DMS79 treated with DMSO at 0.1 percent for 48 hours (cell line): ENCODE measurements at places on chromosomes 3 and 15.

DNA sequence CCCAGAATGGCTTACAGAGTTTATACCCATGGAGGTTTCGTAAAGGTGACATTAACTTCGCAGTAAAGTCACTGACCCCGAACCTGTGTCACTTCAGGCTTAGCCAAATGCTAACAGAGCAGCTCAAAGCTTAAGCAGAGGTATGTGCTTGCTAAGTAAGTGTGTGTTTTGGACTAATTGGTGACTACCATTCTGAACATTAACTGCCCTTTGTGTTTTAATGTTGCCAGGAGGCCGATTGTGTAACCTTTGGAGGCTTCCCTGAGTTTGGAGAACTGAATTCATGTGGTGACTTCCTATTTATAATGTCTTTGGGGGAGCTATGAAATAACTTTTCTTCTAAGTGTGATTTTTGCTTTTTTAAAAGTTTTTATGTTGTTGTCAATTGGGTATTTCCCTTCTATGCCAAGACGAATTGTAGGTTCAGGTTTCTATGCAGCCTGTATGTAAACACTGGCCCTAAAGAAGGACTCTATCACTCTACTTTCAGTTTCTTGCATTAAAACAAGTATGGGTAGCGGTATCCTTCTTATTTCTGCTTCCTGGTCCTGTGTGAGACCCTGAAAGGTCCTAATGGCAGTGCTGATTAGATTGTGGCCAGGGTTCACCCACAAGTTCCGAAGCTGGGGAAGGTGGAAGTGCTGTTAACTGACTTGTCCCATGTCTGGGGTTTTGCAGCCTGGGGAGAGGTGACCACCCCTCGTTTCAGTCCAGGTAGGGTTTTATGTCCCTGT is 86.3 kb downstream of the IGF1R start:
- no peak for DNase-seq

GRCh38 chr3:104556372-104557078 is 810.2 kb upstream of the ALCAM start:
- DNase-seq = no peak

DNA sequence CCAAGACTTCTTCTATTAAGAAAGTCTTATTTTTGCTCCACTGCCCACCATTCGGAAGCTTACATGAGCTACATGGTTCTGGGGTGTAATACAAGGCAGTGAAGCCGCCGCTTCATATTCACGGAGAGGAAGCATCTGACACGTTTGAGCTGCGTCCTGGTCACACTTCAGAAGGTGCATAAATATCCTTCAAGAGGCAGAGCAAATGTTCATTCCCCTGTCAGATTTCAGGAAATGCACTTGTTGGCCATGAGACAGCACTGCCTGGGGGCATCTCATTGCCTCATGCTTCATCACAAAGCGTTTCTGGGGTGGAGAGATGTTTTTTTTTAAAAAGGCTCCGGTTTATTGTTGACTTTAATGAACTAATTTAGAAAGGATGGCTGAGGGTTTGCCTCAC is 119.9 kb downstream of the CADPS start:
- peak; percentile 69 for DNase-seq

DNA sequence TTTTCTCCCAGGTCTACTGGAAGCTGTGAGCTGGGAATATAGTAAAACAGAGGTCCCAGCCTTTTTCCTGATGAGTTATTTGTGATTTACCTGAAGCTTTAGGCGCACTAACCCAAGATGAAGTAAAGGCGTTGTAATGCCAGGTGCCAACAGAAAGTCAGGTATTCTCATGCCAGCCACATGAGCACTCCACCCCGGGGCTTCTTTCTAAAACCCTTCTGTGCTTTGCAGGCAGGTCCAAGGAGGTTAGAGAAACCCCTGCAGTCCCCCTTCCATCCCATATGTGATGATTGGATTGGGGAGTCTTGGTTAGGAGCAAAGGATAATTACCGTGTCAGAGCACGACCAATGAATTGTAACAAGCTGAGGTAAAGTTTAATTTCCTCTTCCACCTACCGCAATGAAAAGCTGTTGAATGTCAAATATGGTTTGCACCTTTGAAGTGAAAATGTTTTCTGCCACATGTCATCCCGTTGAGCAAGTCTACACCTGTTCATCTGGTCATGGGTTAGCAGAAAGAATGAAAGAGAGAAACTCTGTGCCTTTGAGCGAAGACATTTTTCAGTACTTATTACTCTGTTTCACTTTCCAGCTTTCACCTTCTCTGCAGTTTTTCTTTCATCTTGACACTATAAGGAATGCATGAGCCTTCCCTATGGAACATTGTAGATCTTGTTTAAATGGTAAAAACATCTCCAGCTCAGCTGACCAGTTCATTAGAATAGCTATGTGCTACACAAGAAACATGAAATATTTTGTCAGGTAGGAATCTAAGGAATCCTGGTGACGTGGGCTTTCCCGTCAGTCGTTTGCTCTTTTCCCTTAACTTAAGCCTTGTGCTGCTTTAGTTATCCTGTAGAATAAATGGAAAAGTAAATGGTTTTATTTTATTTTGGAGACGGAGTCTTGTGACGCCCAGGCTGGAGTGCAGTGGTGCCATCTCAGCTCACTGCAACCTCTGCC is 204.6 kb upstream of the IL12A start:
- DNase-seq = peak; percentile 33

DNA sequence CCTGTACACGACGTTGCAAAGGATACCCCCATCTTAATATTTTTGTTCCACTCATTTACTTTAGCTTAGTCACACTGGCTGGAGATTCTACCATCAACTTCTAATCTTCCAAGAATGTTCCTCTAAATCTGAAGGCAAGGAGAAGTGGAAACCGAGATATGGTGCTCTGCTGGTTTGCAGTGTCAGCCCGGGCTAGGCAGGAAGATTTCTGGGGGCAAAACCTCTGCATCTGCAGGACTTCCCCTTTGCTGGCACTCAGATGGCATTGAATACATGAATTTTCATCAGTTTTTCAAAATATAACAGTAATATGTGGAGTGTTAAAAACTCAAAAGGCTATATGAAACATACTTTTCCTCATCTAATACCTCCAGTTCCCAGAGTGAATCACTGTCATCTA is 240.4 kb downstream of the RPLP1 start:
- DNase-seq = no peak

GRCh38 chr15:79922512-79923078 is 25.8 kb upstream of the MTHFS start:
- no peak for DNase-seq

DNA sequence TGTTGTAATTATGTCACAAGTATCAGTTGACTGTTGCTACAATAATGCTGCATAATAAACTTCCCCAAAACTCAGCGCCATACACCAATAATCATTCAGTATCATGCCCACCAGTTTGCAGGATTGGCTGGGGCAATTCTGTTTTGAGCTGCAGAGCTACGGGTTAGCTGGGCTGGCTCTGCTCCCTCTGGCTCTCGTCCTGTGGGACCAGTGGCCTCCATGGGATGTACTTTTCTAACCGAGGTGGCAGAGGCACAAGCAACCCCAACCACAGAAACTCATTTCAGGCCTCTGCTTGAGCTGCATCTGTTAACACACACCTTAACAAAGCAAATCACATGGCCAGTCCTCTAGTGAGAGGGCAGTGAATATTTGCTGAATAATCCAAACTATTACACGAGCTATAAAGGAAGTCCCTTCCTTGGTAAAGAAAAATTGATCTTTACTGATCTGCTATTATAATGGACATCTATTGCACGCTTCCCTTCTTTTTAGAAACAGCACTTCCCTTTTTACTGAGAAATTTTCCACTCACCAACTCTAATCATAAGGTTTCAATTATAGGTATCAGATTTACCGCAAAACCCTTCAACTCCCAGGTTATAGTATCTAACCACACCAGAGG is 10.9 kb upstream of the BCL2A1 start:
- DNase-seq = no peak

DNA sequence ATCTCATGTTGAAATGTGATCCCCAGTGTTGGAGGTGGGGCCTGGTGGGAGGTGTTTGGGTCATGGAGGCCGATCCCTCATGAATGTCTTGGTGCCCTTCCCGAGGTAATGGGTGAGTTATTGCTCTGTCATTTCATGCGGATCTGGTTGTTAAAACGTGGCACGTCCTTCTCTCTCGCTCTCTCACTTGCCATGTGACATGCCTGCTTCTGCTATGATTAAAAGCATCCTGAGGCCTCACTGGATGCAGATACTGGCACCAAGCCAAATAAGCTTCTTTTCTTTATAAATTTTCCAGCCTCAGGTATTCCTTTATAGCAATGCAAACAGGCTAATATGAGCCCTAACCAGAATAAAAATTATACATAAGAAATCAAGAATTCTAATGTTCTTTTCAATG is 31.7 kb upstream of the HACD2 start:
- DNase-seq = no peak

- DNase-seq = no peak
These were observed 11.4 kb downstream of the CPEB1 start for GRCh38 chr15:82635798-82636197.

GRCh38 chr3:138940446-138940845 is 6.5 kb downstream of the FOXL2 start:
- no peak for DNase-seq

- no peak for DNase-seq
These were observed 1.8 kb downstream of the SMAD3 start for GRCh38 chr15:67066959-67067853.

DNA sequence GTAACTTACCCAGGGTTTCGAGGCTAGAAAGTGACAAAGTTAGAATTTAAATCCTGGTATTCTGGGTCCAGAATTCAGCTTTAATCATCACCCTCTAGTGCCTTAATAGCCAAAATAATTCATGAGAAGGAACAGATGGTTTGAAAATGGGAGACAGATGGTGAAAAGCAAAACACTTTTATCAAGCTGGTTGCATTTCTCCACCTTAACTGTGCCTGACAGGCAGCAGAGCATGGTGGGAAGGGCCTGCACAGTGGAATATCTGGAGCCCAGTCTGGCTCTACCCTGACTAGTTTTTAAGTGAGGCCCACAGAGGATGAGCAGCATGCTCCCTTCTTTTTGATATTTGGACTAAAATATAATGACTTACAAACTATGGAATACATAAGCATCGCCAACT is 35.6 kb upstream of the RASGRP1 start:
- no peak for DNase-seq

DNA sequence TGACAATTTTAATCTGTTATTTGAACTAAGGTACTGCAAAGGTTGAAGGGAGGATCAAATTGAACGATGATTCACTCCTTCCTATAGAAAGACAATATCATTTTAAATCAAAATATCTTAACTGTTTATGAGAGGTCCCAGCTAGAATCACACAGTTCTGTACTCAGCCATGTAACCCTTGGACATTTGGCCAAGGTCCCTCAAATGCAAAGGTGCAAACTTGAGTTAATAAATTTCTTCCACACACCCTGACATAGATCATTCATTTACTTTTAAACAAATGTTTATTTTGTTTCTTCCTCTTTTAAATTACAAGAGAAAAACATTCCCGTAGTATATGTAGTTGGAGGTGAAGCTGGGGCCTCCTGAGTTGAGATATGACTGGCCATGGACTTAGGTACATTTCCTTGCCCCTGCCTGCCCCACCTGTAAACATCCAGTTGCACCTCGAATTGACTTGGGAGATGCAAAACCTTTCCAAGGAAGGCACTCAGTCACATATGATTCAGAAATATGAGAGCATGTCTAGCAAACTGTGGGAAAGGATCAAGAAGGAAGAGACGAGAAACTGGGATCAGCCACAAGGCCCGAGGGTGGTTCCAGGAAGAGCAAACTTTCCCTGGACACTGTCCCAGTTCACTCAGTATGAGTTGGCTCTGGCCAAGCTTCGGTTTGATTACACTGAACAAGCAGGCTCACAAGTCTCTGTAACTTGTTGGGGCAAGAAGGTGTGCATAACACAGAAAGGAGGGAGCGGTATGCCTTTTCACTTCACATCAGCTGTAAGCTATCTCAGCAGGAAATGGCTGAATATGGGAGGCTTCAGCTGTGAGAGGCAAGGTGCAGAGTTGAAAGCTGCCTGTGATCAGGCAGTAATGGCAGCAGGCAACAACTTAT is 6.7 kb downstream of the TNFSF10 start:
- no peak for DNase-seq

- no peak for DNase-seq
These were observed 18.0 kb upstream of the KCNAB1 start for GRCh38 chr3:156102267-156102931.

DNA sequence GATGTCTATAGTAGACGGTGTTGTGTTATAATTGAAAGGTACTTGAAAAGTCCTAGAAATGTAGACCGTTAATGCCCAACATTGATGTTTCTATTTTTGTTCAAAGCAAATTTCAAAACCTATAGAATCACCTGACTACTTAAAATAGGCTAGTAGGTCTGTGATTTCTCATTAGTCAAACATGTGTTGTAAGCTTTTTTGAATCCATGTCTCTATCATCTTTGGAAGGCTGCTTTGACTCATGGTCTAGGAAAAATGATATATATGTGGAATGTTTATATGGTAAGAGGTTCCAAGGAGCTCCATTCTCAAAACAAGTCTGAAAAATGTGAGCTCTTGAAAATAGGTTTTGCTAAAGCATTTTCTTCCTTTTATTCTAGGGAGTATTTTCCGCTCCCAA is 375.3 kb downstream of the LPP start:
- DNase-seq = no peak

DNA sequence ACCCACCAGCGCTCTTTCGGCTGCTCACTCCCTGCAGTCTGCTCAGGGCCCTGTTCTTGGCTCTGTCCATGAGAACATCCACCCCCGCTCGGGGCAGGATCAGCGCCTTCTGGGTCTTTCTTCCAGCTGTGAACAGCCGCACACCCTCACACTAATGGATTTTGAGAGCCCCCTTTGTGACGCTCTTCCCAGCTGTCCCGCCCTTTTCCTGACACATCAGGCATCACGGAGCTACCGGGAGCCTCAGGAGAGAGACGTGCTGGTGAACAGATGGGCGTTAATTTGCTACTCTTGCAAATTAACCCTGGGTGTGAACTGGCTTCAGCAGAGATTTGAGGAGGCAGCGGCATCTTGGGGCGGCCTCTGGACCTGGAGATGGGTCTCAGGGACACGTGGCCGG is 113.0 kb downstream of the TMEM266 start:
- DNase-seq = no peak

- no peak for DNase-seq
These were observed 675 bp downstream of the RBM15B start for GRCh38 chr3:51391566-51392354.

- no peak for DNase-seq
These were observed 15.1 kb downstream of the SH2D7 start for GRCh38 chr15:78107471-78107870.

GRCh38 chr3:65166531-65166930 is 478.7 kb upstream of the ADAMTS9 start:
- DNase-seq = no peak

GRCh38 chr15:60411774-60412425 is 14.1 kb upstream of the ANXA2 start:
- DNase-seq = no peak

- no peak for DNase-seq
These were observed 545.4 kb upstream of the IL12A start for GRCh38 chr3:159443266-159443665.

GRCh38 chr3:187792521-187792920 is 47.3 kb upstream of the BCL6 start:
- DNase-seq = no peak
